ENCODE measurements at places on chromosomes 2 and 18.

GRCh38 chr2:123364243-123364896, 660.7 kb upstream of the CNTNAP5 start:
- DNase-seq, result no peak

- DNase-seq, result no peak
Observed at GRCh38 chr2:31234683-31235503, 941 bp downstream of the EHD3 start.

DNA sequence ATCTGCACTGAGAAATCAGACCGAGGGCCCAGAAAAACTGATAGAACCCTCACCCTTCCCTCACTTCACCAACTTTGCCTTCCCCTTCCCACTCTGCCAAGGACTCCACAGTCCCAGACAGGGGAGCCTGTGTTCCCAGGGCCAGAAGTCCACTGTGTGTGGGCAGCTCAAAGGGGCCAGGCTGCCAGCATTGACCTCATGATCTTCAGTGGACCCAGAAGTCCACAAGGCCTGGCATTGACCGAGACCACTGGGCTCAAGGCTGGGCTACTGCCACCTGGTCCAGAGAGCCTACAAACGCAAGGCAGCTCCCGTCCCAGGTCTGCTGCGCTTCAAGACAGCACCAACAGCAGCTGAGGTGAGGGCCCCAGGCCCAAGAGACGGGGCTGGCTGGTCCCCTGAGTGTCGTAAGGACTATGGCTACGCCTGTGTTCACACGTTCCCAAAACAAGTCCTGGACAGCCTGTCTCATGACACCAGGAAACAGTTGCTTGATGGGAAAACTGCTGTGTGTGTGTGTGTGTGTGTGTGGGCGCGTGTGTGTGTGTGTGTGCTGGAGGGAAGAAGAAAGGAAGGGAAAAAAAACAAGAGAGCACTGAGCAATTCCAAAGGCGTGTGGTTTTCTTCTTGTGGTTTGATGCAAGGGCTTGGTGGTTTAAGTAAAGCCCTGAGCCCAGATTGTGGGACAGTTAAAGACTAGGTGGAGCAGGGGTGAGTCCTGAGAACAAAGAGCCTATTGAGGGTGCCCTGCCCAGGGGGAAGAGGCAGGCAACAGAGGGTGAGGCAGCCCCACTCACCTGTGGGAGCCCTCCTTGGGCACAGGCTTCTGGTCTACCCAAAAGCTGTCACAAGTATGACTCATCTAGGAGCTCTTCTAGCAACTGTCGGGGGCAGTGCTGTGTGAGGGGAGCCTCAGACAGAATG, 46.6 kb upstream of the ZBTB7C start:
- peak; percentile 58 for DNase-seq

DNA sequence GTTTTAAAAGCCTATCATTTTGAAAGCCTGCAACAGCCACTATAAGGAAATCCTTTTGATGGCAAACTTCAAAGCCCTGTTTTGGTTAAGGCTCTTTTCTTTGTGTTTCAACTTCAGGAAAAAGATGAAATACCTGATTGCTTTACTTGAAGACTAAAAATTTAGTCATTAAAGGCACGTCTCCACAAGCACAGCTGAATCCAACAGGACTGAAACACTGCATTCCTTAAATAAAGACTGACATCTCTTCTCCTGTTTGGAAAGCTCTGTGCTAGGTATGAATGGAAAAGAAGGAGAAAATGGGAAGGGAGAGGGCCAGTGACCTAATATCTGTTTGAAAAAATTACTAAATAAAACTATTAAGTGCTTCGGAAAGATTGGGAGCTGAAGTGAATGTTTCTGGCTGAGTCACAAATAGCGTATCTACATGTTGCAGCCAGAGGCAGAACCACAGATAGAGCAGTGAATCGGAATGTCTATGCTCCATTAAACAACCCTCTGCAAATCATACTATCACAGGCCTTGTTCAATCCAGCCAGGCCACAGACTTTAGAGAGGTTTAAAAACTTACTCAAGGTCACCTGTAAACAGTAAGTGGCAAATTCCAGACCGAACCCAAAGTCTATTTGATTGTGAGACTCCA, 21.1 kb upstream of the RALBP1 start:
- no peak for DNase-seq

DNA sequence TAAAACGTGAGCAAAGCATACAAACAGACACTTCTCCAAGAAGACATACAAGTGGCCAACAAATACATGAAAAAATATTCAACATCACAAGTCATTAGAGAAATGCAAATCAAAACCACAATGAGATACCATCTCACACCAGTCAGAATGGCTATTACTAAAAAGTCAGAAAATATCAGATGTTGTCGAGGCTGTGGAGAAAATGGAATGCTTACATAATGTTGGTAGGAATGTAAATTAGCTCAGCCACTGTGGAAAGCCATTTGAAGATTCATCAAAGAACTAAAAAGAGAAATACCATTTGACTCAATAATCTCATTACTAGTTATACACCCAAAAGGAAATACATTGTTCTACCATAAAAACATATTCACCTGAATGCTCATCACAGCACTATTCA, 825.7 kb downstream of the SUCLG1 start:
- DNase-seq, result no peak

DNA sequence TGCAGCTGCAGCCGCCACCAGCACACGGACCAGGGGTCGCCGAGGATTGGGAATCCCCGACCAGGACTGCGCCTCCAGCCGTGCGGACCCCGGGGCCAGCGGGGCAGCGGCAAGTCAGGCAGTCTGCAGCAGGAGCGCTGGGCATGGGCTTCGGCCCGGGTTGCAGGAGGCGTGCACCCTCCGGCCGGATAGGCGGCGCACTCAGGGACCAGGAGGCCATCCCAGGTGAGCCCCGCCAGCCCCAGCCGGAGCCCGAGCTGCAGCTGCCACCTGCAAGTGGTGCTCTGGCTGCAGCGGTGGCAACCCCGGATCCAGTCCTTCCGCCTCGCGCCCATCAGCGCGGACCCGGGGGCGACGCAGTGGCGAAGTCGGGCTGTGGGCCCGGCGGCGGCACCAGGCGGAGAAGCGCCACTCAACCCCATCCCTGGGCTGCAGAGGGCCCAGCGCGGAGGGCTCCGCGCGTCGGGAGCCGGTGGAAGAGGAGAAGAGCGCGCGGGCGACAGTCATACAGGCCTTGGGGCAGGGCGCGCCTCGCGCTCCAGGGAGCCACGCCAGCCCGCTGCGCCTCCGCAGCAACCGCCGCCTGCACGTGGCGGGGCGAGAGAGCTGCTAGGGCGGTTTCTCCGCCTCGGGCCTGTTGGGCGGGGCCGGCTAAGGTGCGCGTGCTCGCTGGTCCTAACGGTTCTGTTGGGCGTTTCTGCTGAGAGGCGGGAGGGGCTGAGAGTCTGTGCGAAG, 73.8 kb downstream of the RPIA start:
- DNase-seq, result peak; percentile 66
